ENCODE measurements at places on chromosomes 7 and 10. TPM values are rescaled to one million over a fixed set of nuclear protein-coding genes. Genes with fewer than 3 reads are reported as not detected.

DNA sequence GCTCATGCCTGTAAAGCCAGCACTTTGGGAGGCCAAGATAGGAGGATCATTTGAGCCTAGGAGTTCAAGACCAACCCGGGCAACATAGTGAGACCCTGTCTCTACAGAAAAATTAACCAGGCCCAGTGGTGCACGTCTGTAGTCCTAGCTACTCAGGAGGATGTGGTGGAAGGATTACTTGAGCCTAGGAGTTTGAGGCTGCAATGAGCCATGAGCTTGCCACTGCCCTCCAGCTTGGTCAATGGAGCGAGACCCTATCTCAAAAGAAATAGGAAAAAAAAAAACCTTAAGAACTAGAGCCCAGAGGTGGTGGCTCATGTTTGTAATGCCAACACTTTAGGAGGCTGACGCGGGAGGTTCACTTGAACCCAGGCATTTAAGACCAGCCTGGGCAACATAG lies 2.2 kb downstream of the STRA8 start:
- no peak for DNase-seq

The SPDYE8 gene
- total RNA-seq, result not detected

The LFNG gene
- total RNA-seq, result 58.6 TPM

- no peak for DNase-seq
Observed at GRCh38 chr10:85280014-85280413, 951.6 kb downstream of the CCSER2 start.

- no peak for DNase-seq
Observed at GRCh38 chr10:62049624-62050345, 148.3 kb downstream of the ARID5B start.

DNA sequence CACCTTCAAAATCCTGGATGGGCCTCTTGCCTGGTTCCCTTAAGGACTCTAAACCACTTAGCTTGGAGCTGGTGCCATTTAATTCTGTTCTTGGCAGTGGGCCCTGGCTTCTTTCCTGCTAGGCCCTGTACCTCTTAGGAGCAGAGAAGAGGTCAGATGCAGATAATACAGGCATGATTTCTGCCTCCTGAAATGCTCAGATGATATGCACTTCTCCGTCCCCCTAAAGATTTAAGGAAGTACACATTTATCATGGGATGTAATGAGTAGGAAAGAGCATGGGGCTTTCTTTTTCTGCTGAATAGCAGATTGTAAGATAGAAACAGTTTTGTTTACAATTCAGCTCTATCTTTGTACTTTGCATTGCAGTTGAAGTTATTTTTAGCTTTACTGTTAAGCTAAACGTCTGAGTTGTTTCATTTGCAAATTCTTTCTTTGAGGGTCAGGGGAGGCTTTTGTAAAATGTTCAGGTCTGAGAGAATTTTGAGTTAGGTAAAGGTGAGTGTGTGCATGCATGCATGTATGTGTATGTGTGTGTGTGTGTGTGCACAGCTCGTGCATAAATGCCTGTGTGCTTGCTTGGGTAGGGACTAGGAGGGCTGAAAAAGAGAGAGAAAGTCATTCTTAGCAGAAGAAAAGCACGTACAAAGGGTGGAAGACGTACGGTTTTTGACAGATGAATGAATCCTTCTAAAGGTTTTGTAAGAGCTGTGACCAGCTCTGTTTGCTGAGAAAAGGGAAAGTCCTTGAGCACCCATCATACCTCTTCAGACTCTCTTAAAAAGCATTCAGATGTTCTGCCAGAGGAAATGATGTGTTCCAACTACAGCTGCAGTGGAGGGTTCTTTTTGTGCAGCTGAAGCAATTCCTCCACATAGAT lies 364.2 kb downstream of the AUTS2 start:
- peak; percentile 23 for DNase-seq

DNA sequence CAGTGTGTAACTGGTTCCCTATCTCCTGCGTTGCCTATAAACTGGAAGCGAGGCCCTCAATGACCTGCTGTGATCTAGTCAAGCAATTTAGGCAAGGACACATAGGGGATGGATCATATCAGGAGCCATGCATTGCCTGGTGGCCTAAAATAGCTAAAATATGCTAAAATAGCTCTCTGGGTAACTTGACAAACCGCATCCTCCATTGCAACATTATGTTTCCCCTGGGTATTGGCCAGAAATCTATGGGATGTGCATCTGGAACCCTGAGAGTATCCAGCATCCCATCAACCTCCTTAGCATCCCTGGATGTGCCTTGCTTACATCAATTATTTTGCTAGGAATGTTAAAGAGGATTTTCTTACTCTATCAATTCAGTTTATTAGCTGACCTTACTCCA lies 91.7 kb upstream of the ADCY1 start:
- no peak for DNase-seq

GRCh38 chr7:99083068-99083651 lies 60.7 kb downstream of the SMURF1 start:
- peak; percentile 29 for DNase-seq

GRCh38 chr7:2148189-2148588 lies 84.6 kb downstream of the MAD1L1 start:
- DNase-seq, result no peak

The MINDY4 gene
- 3.8 TPM for total RNA-seq

DNA sequence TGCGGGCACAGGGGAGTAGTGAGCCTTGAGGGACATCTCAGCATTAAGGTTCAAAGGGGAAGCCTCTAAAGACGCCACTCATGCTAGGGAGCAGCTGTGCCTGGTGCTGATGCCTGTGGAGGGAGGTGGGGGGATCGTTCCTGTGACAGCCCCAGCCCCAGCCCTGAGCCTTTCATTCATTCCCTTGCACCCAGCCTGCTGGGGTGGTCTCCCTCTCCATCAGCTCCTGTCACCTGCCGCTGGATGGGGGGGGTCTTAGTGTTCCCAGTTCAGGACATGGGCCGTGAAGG lies 11.6 kb downstream of the ZNF316 start:
- DNase-seq, result no peak

GRCh38 chr10:118763202-118763988 lies 8.6 kb upstream of the CACUL1 start:
- DNase-seq, result no peak

- DNase-seq, result no peak
Observed at GRCh38 chr7:83574616-83575015, 74.3 kb downstream of the SEMA3E start.

GRCh38 chr7:149353739-149354504 lies 91.9 kb downstream of the ZNF783 start:
- DNase-seq, result no peak

The MMP21 gene
- not detected for total RNA-seq

DNA sequence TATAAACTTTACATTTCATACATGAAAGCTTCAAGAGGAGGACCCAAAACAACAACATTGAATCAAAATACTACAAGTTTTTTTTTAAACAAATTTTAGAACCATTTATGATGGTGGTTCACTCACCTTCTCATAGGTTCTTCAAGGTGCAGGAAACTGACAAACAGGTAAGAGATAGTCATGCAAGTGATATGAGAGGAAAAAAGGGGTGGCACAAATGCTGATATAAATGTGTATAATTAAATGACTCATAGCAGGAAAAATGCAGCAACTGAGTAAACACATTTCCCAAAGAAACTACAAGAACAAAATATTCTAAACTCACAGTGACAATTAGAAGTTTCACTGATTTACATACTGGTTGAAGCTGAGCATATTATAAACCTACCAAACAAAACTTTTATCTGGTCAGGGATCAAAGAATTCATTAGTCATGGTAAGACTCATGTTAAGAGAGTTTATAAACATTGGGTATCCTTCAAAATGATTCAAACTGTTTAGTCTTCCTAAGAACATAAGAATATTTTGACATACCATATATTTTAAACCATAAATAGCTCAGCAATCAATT lies 14.1 kb downstream of the ZWINT start:
- DNase-seq, result peak; percentile 18

DNA sequence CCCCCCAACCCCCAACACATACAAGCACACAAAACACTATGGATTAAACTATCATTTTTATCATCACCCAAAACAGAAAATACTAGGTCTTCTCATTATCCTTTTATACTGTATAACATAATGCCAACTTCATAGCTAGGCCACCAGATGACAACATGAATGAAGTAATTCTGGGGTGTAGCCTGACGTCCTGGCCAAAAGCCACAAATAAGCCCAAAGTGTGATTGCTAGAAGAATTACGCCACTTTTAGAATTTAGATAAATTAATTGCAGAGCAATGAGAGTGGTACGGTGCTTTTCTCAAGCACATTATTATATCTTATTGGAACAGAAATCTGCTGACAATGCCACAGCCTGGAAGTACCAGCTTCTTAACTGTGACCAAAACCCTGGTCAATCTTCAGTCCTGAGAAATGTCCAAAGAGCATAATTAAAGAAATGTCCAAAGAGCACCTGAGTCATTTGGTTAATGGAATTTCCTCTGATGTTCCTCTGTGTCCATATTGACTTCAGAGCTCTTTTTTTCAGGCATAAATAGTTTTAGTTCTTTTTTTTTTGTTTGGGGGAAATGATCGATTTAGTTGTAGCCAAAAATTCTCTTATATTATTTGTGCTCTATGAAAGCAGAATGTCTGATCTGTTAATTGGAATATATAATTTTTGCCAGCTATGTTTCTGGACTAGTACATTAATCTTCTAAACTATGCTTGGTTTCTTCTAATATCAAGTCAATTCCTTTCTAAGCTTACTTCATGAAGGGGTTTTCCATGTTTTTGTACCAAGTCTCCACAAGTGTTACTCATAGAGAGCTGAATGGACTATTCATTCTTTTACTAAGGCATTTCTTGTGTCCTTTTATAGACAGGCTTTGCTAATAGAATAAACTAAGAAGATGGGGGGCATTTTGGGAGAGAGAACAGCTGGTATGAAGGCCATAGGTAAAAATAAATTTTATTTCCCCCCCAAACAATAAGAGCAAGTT lies 233.4 kb upstream of the SLC26A5 start:
- DNase-seq, result peak; percentile 31

DNA sequence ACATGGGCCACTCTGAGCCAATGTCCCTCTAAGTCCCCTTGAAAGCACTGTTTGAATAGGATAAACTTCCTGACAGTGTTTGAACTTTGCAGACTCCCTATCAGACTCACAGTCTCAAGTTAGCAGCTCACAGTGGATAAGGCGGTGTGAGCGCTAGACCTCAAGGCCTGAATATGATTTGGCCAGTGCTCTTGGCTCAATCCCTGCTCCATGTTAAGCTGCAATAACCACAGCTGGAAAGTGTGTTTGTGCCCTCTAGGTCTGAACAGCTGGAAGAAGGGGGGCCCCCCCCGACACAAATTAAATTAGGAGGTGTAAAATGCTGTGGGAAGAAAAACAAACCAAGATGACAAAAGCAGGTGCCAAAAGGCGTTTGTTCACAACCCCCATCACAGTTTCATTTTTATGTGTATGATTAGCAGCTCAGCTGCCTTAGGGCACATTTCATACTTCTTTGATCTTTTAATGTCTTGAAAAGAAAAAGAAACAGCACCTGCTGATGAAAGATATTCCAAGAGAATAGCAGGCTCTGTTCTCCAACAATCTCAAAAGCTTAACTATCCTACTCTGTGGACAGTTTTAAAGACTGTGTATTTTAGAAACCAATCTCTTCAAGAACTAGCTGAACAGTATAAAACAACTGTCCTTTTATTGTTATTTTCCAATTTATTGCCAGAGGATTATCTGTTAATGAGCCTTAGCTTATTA lies 167.6 kb downstream of the SNX13 start:
- DNase-seq, result no peak

DNA sequence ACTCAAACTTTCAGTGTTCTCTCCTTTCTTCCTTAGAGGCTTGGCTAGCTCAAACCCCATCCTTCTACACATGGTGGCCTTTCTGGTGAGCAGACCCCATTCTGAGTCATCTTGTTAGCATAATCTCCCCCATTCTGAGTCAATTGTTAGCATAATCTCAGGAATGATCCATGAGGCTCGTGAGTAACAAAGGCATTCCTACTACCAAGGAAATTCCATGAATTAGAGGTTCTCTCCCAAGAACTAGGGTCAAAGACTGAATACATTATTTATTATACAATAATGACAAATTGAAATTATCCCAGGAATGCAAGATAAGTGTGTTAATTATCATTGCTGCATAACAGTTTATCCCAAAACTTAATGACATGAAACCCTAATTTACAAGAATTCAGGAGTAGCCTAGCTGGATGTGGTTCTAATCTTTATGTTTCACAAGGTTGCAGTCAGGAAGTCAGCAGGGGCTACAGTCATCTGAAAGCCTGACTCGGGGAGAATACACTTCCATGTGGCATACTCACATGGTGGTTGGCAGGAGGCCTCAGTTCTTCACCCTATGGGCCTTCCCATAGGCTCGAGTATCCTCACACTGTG lies 100.2 kb downstream of the MMRN2 start:
- DNase-seq, result peak; percentile 86

The MKRN1 gene
- 95.7 TPM for total RNA-seq

GRCh38 chr10:119254335-119254734 lies 47.0 kb downstream of the GRK5 start:
- no peak for DNase-seq

DNA sequence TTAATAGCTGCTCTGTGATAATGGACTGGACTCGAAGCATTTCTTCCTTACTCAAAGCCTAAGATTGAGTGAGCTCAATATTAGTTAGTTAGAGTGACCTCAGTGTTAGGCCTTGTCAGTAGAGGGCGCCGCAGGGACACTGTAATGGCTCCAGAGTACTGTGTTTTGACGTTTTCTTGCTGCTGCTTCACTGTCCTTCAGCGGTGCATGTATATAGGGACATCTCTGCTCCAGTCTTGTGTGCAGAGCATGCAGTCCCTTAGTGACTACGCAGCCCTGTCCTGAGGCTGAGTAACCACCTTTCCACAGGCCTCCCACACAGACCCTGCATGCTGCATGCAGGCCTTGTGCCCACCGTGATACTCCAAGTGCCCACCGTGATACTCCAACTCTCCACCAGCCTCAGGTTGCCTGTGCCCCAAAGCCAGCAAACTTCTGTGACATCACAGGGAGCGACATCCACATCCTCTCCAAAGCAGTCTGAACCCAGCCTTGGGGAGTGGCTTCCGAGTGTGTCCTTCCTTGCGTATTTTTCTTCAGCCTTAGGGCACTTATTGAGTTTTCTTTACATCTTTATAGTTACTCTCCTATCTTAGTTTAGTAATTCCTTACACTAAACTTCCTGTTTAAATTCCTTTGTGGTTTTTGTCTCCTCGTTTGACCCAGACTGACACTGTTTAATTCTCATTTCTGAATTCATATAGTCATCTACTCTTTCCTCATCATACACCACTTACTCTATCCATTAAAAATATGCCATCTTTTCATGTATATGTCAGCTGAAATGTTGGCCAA lies 118.2 kb downstream of the JAZF1 start:
- DNase-seq, result peak; percentile 32

GRCh38 chr10:100740476-100741377 lies 4.7 kb upstream of the PAX2 start:
- no peak for DNase-seq

GRCh38 chr7:5589819-5590595 lies 166.4 kb upstream of the TNRC18 start:
- DNase-seq, result no peak

GRCh38 chr7:24932815-24933214 lies 47.2 kb downstream of the OSBPL3 start:
- peak; percentile 56 for DNase-seq

DNA sequence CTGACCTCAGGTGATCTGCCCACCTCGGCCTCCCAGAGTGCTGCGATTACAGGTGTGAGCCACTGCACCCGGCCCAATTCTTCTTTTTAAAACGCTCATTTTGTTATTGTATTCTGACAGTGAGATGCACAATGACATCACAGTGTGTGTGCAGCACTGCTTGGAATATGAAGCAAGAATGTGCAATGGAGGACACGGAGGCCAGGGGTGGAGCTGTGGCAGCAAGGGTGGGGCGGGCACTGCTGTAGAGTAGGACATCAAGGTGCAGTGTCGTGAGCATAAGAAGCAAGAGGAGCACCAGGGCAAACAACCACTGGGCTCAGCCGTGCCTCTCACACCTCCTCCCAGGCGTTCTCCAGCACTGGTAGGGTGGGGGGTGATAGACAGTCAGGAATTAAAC lies 26.8 kb upstream of the GRID1 start:
- no peak for DNase-seq
